Effector CD4-positive, alpha-beta T cell (primary cell): ENCODE measurements at places on chromosomes 3 and 15.

GRCh38 chr3:147616998-147617619 is 207.9 kb downstream of the ZIC1 start:
- no peak for DNase-seq

DNA sequence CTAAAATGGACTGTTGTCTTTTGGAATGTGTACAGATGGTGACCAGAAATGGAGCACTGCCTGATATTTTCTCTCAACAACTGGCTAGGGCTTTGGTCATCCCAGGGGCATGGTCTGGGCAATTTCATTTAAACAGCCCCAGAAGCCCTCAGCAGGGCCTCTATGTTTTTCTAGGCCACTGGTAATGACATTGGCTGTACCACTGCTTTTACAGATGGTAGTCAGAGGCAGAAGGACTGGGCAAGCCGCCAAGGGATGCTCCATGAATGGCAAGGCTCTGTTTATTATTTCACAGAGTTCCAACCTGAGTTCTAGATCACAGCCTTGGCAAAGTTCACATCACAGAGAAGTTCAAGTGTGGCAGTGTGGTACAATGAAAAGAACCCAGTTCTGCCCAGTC is 37.0 kb upstream of the LMCD1 start:
- no peak for DNase-seq

DNA sequence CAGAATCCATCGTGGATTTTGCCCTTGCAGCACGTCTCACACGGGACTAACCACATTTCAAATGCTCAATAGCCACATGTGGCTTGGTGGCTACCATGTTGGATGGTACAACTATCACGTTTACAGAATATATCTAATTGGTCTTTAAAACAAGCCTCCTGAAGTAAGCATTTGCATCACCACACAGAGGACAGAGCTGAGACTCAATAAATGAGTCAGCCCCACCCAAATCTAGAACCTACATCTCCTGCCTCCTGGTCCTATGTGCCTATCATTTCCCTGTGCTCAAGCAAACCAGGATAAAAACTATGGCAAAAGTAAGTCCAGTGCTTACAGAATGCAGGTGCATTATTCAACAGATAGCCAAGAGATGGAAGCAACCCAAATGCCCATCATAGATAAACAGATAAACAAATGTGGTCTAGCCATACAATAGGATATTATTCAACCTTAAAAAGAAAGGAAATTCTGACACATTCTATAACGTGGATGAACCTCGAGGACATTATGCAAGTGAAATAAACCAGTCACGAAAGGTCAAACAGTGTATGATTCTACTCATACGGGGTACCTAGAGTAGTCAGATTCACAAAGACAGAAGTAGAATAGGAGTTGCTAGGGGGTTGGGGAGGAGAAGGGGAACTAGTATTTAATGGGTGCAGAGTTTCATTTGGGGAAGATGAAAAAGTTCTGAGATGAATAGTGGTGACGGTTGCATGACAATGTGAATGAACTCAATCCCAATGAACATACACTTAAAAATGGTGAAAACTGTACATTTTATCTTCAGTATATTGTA is 43.9 kb downstream of the SRGAP3 start:
- no peak for DNase-seq

- DNase-seq = no peak
Measured at GRCh38 chr15:25838871-25839195, 24.3 kb downstream of the ATP10A start.

GRCh38 chr3:9914011-9914410 is 2.9 kb upstream of the IL17RC start:
- DNase-seq = no peak

GRCh38 chr3:189953551-189953950 is 167.1 kb downstream of the P3H2 start:
- no peak for DNase-seq

GRCh38 chr3:134798681-134799311 is 3.7 kb downstream of the EPHB1 start:
- no peak for DNase-seq

DNA sequence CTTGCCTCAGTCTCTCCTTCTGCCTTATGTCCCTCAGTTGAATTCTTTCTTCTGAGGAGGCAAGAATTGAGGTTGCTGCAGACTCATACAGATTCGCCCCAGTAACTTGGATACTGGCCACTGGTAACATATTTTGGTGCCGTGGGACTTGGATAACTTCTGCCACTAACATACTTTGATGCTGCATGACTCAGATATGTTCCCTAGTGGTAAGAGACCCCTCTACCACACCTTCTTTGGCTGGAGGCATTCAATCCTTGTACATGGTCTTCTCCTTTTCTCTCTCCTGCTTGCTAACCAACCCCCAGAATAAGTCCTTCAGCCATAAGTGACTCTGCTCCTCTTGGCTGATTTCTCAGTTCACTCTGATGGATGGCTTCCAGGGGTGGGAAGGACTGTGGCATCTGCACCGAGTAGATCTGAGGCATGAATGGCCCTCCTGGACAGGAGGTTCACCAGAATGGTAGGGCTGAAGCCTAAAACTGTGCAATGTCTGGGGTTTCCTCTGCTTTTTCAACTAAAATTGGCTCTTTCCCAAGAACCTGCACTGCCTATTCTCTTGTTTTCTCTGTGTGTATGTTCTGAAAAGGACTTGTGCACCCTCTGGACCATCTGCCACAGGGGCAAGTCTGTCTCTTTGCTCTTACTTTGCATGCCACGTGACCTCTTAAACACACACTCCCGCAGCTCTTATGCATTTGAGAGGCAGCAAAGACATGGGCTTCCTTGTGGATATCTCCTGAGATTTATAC is 55.5 kb upstream of the FSTL1 start:
- no peak for DNase-seq

DNA sequence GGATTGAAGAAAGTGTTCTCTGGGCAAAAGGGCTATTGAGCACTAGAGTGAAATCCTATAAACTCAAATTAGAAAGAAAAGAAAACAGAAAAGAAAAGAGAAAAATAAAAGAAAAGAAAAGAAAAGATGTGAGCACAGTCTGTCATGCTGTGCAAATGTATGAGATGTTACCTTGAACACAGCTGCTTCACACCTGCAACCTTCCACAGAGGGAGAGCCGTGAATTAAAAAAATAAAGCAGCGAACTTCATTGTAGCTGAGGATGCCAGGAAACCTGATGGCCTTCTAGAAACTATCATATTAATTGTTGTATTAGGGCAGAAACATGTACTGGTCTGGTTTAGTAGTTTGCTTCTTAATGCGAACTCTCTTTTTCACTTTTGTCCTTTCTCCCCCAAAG is 88.0 kb upstream of the SATB1 start:
- DNase-seq = no peak

DNA sequence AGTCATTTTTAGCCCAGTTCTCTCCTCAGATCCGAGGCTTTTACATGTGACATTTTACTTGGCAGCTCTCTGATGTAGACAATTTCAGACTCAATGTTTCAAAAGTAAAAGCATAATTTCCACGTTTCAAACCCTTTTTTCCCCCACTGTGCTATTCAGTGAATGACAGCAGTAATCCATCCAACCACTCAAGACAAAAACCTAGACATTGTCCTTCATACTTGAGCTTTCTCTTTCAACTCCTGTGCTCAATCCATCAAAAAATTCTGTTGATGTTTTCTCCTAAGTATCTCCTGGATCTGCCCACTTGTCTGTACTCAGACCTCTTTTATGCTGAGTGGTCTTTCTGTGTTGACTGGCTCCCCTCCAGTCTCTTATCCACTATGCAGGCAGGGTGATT is 214.7 kb downstream of the CHL1 start:
- DNase-seq = no peak

DNA sequence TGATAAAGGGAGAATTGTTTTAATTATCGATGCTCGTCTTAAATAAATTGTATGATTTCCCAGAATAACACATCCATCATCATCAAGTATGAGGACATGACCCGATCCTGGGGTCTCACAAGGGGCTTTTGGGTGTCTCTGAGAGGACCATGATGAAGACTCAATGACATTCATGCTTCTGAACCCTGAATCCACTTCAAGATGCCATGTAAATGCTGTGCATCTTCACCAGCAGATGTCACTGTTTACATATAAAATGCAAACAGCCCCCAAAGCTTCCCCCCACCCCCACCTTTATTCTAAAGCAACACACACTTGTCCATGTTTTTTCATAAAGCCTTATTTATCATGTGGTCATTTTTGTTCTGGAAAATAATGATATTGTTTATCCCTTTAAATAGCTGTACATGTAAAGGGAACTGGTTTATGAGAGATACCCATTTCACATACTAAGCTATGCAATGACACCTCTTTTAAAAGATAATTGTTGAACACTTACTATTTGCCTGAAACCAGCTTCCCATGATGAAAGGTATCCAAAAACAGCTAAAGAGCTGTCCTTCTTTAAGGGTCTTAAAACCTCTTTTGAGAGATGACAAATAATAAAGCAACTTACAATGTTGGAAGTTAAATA is 69.7 kb upstream of the UBE3A start:
- no peak for DNase-seq

DNA sequence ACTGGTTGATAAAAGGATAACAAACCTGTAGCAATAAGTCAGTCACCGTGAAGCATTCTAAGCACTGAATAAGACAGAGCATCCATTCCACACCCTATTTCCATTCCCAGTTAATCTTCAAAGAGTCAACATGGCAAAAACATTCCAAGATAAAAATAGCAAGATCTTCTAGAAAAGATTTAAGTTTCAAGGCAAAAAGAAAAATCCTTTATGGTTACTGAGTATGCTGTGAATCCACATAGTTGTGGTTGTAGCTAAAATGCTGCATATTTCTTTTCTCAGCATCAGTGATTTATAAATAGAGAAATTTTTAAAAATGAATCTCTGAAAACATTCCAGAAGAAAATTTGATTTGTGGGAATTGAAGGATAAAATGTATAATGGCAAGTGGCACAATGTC is 21.1 kb downstream of the GAP43 start:
- DNase-seq = no peak

GRCh38 chr3:197883541-197883940 is 66.4 kb upstream of the RPL35A start:
- DNase-seq = no peak

DNA sequence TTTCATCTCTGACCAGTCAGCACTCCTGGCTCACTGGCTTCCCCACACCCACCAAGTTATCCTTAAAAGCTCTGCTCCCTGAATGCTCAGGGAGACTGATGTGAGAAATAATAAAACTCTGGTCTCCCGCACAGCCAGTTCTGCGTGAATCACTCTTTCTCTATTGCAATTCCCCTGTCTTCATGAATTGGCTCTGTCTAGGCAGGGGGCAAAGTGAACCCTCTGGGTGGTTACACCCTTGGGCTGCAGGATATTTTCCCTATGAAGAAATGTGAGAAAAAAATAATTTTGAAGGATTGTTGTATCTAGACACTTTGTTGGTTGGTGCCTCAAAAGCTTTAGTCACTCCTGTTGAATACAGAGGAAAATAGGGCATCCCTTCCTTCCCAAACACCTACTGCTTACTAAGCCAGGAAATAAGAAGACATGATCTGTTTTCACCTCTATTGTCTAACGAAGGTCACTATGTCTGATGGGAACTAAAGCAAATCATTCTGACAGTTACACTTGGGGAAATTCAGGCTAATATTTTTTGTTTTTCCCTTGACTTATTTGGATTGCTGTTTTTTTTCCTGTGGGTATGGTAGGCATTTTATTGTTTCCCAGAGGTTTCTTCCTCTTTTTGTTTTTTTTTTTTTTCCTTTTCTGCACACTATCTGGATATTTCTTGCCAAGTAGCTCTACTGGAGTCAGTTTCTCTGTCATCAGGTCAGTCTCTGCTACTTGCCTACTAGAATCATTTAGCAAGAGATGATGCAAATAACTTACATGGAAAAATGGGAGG is 15.3 kb upstream of the TNFSF10 start:
- no peak for DNase-seq

DNA sequence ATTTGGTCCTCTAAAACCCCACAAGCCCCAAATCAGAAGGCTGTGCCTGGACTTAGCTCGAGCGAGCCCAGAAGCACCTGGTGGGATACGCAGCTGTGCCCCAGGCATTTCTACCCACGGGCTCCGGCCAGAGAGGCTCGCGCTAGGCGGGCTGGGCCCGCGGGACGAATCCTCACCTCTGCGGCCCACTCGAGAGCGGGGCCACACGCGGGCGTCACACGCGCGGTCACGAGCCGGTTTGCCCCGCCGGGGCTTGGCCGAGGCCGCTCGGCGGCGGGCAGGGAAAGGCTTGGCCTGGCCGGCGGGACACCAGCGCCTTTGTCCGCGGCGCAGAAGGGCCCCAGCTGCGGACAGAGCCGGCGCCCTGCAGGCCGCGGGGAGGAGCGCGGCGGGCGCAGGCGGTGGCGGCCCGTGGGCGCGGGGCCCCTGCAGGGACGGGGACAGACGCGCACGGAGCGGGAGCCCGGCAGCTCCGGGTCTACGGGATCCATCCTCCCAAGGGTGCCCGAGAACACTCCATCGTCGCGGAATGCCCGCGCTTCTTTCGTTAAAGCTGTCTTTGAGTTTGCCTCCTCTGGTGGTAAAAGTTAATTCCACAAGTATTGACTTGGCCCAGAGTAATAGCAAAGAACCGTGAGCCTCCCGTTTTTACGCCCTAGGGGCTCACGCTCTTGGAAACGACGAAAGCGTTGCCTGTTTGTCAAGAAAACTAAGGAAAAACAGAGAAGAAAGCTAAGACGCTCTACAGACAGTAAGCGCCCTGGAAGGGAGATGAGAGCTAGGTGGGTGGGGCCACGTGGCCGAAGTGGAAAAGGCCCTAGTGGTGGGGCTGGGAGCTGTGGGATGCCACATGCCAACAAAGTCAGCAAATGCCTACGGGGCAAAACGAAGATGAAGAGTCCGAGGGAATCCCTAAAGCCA is 26.4 kb downstream of the TYRO3 start:
- DNase-seq = no peak

GRCh38 chr3:42846685-42847522 is 28.8 kb downstream of the CYP8B1 start:
- no peak for DNase-seq

GRCh38 chr3:189860296-189860695 is 229.1 kb downstream of the TP63 start:
- DNase-seq = no peak

DNA sequence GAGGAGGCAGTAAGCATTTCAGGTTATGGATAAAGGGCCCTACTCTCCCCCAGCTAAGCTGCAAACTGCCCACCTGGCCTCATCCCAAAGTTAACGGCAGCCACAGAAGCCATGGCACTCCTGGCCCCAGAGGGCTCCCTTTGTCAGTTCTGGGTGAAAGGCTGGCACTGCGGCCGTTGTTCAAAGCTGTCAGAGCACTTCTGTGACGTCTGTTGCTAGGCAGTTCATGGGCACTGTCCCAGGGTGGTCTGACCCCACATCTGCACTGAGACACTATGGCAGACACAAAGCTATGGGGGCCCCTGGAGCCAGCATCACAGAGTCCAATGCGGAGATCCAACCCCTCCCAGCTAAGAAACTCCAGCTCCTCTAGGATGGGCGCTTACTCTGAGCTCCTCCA is 30.0 kb downstream of the TLE3 start:
- DNase-seq = no peak

- DNase-seq = no peak
Measured at GRCh38 chr3:178308771-178309170, 227.5 kb upstream of the KCNMB2 start.

- DNase-seq = no peak
Measured at GRCh38 chr3:188974856-188975599, 196.7 kb upstream of the TPRG1 start.
